ENCODE measurements at places on chromosomes 16 and 17.

DNA sequence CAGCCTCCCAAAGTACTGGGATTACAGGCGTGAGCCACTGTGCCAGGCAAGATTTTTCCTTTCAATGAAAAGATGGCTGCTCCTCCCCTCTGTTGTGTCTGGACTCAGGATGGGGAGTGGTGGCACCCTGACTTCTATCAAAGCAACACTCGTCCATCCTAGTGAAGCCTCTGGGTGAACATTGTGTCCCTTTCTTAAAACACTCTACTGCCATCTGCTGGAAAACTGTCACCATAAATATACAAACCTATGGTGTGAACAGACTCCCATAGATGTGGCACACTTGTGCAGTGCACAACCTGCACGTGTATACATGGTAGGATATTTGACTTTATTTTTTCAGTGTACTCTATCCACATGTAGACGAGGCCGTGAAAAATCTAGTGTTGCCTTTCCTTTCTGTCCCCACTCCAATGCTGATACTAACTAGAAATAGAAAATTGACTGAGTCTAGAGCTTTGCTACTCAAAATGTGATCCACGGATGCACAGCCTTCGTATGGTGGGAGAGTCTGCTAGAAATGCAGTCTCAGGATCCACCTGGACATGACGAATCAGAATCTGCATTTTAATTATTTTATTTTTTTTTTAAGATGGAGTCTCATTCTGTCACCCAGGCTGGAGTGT, 55.9 kb upstream of the PLCG2 start:
- DNase-seq: peak; percentile 49

- DNase-seq: peak; percentile 11
Measured at GRCh38 chr17:9162275-9162985, 141.1 kb downstream of the NTN1 start.

DNA sequence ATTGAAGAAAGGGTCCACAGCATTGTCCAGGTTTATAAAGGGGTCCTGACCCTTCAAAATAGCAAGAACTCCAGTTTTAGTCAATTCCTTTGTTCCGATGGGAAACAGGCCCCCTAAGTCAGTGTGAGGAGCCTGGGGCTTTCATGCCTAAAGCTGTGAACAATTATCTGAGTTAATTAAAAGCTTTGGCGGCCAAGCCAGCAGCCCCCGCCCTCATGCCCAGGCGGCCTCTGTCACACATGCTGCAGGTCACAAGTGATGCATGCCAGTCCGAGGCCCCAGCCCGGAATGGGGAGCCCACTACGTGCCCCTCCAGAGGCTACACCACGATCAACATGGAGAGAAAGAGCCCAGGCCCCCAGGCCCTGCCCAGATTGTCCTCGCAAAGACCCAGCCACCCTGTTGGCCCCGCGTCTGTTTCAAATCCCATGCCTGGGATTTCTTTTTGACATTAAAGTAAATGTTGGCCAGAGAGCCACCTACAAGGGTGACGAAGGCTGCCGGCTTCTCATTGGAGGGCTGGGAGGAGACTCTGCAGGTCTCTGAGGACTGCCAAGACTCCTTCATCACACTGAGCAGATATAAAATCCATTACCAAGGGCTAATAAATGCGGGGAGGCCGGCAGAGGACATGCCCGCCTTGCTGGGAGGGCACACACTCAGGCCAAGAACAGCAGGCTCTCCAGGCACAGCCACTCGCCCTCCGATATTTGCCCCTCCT, 14.5 kb upstream of the PITPNM3 start:
- DNase-seq: no peak

GRCh38 chr16:31273676-31274075, 13.9 kb downstream of the ITGAM start:
- no peak for DNase-seq

DNA sequence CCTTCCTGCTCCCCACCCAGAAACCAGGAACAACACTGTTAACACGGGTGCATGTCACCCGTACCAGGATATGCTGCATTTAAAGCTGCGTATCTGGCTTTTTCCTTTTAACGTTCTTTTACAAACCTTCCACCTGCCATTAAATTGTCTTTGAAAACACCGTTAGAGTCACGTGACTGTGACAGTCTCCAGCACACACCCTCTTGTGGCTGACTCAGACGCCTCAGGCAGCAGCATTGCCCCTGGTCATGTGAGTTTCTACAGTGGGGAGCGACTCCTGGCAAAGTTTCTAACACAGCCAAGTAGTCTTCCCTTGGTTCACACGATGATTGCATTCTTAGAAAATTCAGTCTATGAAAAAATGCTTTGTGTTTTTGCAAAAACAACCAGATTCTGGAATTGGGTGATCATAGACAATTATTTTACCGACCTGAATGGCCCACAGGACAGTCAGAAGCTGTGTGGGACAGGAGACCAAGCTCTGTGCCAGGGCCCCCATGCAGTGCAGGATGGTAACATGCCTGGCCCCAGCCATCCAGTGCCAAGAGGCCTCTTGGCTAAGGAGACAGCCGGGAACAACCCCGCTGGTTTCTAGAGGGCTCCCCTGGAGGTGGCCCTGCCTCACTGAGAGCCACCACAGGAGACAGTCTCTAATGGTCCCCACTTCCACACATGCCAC, 199.1 kb downstream of the KATNIP start:
- DNase-seq: no peak

GRCh38 chr16:54722210-54722676, 208.4 kb upstream of the IRX5 start:
- DNase-seq: no peak

GRCh38 chr16:55666012-55666411, 10.2 kb downstream of the SLC6A2 start:
- DNase-seq: no peak

Data from DND-41 (cell line).